Naive B cell (primary cell): ENCODE measurements at places on chromosomes 7 and 10. TPM values are rescaled to one million over a fixed set of nuclear protein-coding genes. Genes with fewer than 3 reads are reported as not detected.

- peak overlapping the region; percentile 40 for H3K27ac ChIP-seq
- no peak overlapping the region for H3K4me3 ChIP-seq
- DNase-seq: no peak
- no peaks in the 10 kb centered on the region for H3K27me3 ChIP-seq
- H3K36me3 ChIP-seq: no peaks in the 10 kb centered on the region
Observed at GRCh38 chr10:11435581-11435981, 175.9 kb downstream of the USP6NL start.

- no peak overlapping the region for H3K4me3 ChIP-seq
- no peak for DNase-seq
- H3K36me3 ChIP-seq: no peaks in the 10 kb centered on the region
- H3K4me1 ChIP-seq: peaks cover 8% of the 10 kb centered on the region
Observed at GRCh38 chr7:116265881-116266280, 55.5 kb downstream of the TES start.

GRCh38 chr10:15348579-15348978 is 22.5 kb downstream of the FAM171A1 start:
- peaks cover 38% of the 10 kb centered on the region for H3K27me3 ChIP-seq
- no peak overlapping the region for H3K27ac ChIP-seq
- no peak for DNase-seq

GRCh38 chr7:136064627-136065237 is 87.6 kb upstream of the MTPN start:
- no peak for DNase-seq
- H3K4me1 ChIP-seq: no peaks in the 10 kb centered on the region
- no peak overlapping the region for H3K4me3 ChIP-seq
- H3K27ac ChIP-seq: no peak overlapping the region

DNA sequence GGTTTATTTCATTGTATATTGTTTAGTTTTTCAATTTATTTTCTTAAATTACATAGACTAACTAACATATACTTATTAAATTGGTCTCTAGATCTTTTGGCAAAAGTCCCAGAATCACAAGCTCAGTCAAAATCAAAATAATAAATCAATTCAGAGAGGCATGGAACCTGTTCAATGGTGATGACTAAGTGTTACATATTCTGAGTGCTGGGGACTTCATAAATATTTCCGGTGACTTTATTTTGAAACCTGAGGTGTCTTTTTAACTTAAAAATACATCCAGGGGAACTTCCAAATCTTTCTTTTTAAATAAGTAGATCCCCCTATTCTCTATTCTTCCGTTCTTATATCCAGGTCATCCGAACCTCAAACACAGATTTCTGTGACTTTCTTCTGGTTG is 89.6 kb upstream of the ZNF804B start:
- no peak for DNase-seq
- no peak overlapping the region for H3K27ac ChIP-seq
- H3K4me3 ChIP-seq: no peak overlapping the region
- H3K27me3 ChIP-seq: no peaks in the 10 kb centered on the region
- H3K4me1 ChIP-seq: no peaks in the 10 kb centered on the region
- H3K36me3 ChIP-seq: no peaks in the 10 kb centered on the region

- H3K4me3 ChIP-seq: no peak overlapping the region
- H3K4me1 ChIP-seq: no peaks in the 10 kb centered on the region
- H3K27me3 ChIP-seq: no peaks in the 10 kb centered on the region
- DNase-seq: no peak
- no peak overlapping the region for H3K27ac ChIP-seq
Observed at GRCh38 chr10:92991513-92991912, 69.1 kb upstream of the CYP26C1 start.

DNA sequence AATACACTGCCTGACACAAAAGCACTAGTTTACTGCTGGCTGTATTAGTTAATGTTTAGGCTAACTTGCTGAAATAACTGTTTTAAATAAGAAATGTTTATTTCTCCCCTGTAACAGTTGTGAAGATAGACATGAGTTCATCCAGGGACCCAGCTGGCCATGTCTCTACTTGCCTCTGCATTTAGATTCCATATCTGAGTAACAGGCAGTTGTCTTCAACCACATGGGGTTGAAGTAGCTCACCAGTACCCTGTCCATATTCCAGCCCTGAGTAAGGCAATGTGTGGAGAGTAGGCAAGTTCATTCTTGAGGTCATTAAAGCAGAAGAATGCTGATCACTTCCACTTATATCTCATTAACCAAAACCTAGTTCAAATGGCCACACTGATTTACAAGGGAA is 31.1 kb upstream of the RSBN1L start:
- no peak overlapping the region for H3K4me3 ChIP-seq
- no peaks in the 10 kb centered on the region for H3K36me3 ChIP-seq
- no peaks in the 10 kb centered on the region for H3K4me1 ChIP-seq
- no peak overlapping the region for H3K27ac ChIP-seq
- no peak for DNase-seq

DNA sequence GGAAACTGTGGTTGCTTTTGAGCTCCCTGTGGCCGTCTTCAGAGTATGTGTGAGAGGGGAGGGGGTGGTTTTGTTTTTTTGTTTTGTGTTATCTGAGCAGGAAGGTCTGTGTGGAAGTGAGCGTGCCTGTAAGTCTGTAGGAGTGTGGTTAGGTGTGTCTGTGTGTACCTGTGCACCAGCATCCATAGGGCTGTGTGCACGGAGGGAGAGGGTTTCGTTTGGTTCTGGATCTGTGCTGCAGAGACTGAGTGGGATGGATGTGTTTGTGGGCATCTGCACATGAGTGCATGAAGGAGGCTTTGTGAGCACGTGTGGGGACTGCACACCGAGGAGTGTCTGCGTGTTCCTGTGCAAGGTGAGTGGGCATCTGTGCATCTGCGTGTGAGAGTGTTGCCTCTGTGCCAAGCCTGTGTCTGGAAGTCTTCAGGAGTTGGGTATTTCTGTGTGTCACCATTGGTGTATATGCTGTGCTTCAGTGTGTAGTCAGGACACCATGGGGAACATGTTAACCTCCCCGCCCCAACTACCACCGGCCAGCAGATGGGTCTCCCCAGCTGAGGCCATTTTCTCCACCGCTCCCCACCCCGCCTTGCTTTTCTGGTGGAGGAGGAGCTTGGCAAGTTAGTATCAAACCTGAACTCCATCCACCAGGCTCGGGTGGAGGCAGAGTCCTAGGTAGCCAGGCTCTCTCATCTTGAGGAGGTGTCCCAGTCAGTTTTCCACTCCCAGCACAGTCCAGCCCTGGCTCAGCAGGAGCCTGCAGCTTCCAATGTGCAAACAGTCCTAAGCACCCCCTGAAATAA is 7.1 kb upstream of the TLX1 start:
- peaks cover 76% of the 10 kb centered on the region for H3K27me3 ChIP-seq
- H3K4me3 ChIP-seq: peak overlapping the region; percentile 48
- no peak overlapping the region for H3K27ac ChIP-seq

The CPED1 gene
- 0.42 TPM for polyA plus RNA-seq

The PRF1 gene
- polyA plus RNA-seq: 5.4 TPM
